ENCODE measurements at places on chromosomes 1 and 21. TPM values are rescaled to one million over a fixed set of nuclear protein-coding genes. Genes with fewer than 3 reads are reported as not detected.

Gene PAX7
- polyA plus RNA-seq, result 45.4 TPM

Gene STPG1
- polyA plus RNA-seq, result not detected

Gene EVA1C
- 3.9 TPM for polyA plus RNA-seq

Gene KAZN
- polyA plus RNA-seq, result 17.4 TPM

Gene TBX15
- 86.4 TPM for polyA plus RNA-seq

Gene GSTM1
- polyA plus RNA-seq, result 89.9 TPM

DNA sequence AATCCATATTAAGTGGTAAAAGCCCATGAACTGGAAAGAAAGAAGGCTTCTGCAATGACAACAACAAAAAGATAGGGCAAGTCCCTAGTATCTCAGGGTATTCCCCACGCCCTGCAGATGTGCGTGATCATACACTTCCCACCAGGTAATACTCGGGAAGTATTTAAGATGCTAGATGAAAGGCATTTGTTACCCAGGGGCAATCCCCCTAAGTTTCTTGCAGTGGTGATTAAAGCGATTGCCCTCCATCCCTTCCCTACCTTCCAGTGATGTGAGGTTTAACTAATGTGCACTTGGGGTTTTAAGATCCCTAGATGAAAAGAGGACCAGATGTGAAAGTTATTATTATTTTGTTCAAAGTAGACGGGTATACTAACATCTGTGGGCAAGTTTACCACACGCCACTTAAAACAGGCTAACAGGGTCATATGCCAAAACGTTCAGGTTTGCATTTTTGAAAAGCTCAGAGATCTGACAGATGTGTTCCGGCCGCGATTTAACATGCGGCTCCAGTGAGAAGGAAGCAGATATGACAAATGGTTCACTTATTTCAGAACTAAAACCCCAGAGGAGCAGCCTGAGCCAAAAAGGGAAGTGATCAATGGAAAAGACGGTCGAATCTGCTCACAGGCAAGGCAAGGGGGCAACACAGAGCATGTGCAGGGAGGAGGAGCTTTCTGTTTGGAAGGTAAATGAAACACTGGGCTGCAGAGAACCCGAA, 17.4 kb downstream of the TIAM1 start:
- DNase-seq, result peak; percentile 61

DNA sequence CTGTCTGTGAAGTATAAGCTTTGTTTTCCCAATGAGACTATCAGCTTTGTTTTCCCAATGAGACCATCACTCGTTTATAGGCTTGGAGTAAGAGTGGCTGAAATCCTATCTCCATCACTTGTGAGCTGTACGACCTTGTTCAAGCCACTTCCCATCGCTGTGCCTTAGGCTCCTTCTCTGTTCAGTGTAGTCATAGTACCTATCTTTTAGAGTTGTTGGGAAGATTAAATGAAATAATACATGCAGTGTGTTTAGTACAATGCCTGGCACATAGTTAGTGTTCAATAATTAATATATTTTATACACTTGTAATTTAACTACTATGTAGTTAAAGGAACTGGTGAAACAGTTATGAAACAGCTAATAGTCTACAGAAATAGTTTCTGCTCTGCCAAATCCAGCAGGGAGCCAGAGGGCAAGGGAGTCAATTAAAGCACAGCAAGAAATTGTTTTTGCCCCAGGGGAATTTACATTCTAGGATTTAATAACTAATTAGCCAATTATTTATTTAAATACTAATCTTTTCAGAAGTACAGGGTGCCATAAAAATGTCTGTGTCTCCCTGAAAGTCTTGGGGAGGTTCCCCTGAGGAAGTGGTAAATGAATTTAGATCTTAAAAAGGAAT, 139.3 kb upstream of the HMCN1 start:
- no peak for DNase-seq

DNA sequence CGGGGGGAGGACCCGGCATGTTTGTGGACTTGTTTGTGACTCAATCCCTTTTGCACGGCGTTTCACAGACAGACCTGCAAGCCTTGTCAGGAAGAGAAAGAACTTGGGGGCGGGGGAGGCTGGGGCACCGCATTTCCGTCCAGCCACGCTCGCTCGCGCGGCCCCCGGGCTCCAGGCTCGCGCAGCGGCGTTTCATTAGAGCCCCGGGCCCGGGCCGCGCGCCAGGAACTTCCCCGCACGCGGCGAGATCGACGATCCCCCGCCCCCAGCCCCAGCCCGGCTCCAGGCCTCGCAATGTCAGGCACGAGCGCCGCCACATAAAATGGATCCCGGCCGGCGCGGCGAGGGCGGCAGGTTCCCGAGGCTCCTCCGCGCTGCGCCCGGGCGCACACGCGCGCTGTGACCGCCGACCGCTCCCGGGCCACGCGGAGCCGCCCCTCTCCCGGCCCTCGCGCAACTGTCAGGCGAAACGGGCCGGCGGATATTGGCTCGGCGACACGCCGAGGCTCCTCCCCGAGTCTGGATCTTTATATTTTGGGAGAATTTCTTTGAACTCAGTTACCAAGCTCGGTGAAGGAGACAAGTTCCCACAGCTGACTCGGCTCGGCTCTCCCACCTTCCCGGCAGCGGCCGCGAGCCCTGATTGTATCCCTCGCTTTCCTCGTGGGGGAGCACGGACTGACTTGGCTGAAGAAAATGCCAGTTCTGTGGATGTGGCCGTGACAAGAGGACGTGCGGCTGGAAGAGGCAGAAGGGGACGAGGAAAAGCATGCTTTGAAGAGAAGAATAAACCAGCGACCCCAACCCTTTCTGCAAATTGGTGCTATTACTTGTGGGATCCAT, at the start of gene KIF26B:
KIF26B (plus strand) TSS at position 557 of the 843 bp plus-strand sequence. CDS start 440 bp downstream, outside the sequence.
- peak; percentile 35 for DNase-seq

- no peak for DNase-seq
These were observed 2.5 kb downstream of the MR1 start for GRCh38 chr1:181036107-181036836.

DNA sequence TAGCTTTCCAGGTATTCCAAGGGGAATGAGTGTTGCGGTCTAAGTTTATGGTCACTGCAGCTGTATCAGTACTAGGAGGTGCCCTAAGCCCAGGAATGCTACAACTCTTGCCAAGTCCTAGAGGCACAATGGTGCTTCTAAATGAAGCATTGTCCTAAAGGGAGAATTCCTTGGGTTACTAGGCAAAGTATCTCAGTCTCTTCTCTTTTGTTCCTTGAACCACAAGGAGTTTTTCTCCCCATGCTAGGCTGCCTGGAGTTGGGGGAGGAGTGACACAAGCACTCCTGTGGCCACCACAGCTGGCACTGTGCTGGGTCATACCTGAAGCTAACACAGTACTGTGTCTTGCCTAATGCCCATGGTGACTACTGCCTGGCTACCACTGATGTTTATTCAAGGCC, 50.7 kb downstream of the KMO start:
- DNase-seq, result no peak

DNA sequence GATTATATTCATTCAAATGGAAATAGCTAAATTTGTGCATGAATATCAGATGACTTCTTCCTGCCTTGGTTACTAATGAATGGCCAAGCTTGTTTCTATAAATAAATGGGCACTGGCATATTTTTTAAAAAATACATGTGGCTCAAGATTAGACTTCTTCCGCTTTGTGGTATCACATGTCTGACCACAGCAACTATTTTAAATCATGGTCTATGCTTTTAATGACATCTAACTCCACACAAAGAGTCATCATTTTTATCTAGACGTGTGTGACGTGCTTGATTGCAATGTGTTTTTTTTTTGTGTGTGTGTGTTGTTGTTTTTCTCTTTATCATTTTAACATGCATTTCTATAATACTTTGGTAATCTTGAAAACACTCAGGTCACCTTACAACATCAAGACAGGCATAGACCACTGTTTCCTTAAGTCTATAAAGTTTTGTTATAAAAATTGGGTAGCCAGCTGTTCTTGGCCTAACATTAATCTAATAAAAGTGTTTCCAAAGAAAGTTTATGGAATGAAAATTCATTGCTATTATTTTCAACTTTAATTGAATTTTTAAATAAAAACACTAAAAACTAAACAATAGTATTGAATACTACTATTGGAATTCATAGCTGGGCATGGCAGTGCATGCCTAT, 29.5 kb downstream of the RGS1 start:
- DNase-seq, result no peak

DNA sequence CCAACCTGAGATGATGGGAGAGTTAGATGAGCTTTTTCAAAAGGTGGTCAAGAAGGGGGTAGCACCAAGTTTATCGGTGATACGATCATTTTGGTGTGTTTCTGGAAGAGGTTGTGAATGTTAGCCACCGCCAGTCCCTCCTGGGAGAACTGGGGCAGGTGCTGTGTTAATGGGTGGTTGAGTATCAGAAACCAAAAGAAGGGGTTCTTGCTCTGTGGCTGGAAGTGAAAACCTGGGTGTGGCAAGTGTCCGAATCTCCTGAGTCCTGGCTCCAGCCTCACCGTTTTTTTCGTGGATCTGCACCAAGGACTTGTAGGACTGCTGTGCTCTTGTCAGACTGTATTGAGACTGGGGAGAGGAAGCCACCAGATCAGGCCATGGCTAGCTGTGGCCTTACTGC, 7.8 kb downstream of the UBE2Q1 start:
- DNase-seq, result no peak

GRCh38 chr1:19073311-19074186, 117.1 kb upstream of the IFFO2 start:
- DNase-seq, result no peak
